ENCODE measurements at places on chromosomes 2 and 18. TPM values are rescaled to one million over a fixed set of nuclear protein-coding genes. Genes with fewer than 3 reads are reported as not detected.

GRCh38 chr2:203994735-203995134 lies 58.2 kb downstream of the ICOS start:
- H3K4me1 ChIP-seq, result no peaks in the 10 kb centered on the region
- no peak overlapping the region for H3K27ac ChIP-seq
- DNase-seq, result no peak
- no peaks in the 10 kb centered on the region for H3K36me3 ChIP-seq
- H3K27me3 ChIP-seq, result no peaks in the 10 kb centered on the region
- no peak overlapping the region for H3K4me3 ChIP-seq

The GALNT13 gene
- 0.40 TPM for total RNA-seq

- H3K4me1 ChIP-seq, result no peaks in the 10 kb centered on the region
- no peak overlapping the region for H3K27ac ChIP-seq
- DNase-seq, result no peak
- H3K27me3 ChIP-seq, result no peaks in the 10 kb centered on the region
Observed at GRCh38 chr2:33489835-33490431, 13.5 kb downstream of the RASGRP3 start.

DNA sequence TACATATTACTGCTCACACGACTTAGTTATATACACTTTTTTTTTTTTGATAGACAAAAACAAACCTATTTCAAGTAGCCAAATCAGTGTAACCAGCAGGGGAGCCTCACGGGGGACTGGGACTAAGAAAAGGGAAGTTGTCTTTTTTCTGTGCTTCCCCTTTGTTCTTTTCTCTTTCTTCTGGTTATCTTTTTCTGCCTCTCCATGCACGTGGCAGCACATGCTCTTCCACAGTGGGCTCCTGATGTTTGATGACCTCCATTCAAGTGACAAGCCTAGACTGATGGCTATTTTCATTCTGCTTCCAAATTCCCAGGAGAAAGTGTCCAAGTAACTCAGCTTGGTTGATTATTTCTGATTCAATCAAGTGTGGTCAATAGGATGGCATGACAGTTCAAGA lies 98.2 kb upstream of the STK39 start:
- H3K36me3 ChIP-seq, result no peaks in the 10 kb centered on the region
- no peaks in the 10 kb centered on the region for H3K4me1 ChIP-seq
- H3K4me3 ChIP-seq, result no peak overlapping the region
- no peaks in the 10 kb centered on the region for H3K27me3 ChIP-seq
- H3K27ac ChIP-seq, result no peak overlapping the region
- DNase-seq, result no peak
